Aorta (tissue), 5 donors: ENCODE measurements at places on chromosomes 11 and 22. TPM values are rescaled to one million over a fixed set of nuclear protein-coding genes. Genes with fewer than 3 reads are reported as not detected.

MS4A15 gene
- polyA plus RNA-seq: 0.05 TPM

DNA sequence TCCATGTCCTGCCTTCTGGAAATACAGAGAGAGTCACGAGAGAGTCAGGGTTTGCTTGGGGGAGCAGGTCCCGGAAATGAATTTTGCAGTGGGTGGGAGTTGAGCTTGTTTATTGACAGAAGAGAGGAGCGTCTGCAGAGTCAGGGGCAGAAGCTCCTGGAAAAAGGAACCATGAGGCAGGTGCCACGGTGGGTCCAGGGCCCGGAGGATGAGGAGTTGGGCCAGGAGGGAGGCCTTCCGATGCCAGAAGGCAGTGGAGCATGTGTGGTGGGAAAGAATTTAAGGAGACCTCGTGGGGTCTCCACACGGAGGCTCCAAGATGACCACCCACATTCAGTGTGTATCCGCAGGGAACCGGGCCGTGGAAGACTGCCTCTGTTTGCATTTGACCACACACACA lies 461.2 kb downstream of the BRD1 start:
- H3K27me3 ChIP-seq: no peaks in the 10 kb centered on the region
- no peaks in the 10 kb centered on the region for H3K36me3 ChIP-seq
- no peak overlapping the region for H3K4me3 ChIP-seq
- peak; percentile 55 for DNase-seq
- no peak overlapping the region for H3K27ac ChIP-seq

IGF2 gene
- polyA plus RNA-seq: 1.8 TPM

DNA sequence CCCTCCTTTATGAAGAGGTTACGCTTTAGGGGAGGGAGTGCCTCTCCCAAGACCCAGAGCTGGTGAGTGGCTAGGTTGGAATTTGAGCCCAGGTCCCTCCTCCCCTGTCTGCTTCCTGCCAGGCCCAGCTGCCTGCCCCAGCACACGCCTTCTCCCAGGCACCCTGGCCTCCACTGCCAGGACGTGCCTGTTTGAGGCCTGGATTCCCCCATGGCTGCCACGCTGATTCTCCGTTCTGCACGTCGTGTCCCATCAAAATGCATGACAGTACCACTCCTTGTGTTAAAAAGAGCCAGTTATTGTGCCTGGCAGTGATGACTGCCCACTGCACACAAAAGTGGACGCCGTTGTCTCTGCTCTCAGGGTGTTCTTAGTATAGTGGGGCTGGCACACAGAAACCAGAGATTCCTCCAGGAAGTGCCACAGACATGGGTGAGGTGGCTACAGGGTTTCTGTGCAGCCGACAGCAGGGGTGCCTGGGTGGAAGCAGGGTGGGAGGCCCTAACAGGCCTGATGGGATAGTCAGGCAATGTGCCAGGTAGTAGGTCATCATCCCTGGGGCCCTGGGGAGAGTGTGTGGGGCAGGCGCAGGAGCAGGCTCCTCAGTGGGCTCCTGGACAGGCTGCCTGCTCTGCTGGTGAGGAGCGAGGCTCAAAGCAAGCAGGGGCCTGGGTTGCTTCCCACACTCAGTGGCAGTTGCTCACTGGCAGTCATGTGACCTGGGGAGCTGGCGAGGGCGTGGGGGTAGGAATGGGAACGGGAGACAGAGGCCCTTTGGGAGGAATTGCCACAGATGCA lies 24.2 kb downstream of the MED15 start:
- H3K27ac ChIP-seq: peak overlapping the region; percentile 78
- no peaks in the 10 kb centered on the region for H3K36me3 ChIP-seq
- H3K27me3 ChIP-seq: no peaks in the 10 kb centered on the region
- peak; percentile 87 for DNase-seq
- H3K4me3 ChIP-seq: no peak overlapping the region

DNA sequence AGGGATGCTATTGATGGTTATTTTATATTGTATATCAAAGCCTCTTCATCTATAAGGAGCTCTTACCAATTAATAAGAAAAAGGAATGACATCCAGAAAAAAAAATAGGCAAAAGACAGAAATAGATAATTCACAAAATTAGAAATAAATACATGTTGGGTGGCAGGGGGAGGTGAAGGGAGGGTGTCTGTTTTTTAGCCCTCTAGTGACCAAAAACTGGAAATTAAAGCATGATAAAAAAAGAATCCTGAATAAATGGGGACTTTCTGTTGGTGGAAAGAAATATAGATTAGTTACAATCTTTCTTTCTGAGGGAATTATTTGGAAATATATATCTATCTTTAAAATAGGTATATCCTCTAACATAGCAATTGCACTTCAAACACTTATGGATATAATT lies 42.0 kb upstream of the TTC36 start:
- H3K4me3 ChIP-seq: no peak overlapping the region
- H3K27ac ChIP-seq: no peak overlapping the region
- H3K27me3 ChIP-seq: no peaks in the 10 kb centered on the region

DNA sequence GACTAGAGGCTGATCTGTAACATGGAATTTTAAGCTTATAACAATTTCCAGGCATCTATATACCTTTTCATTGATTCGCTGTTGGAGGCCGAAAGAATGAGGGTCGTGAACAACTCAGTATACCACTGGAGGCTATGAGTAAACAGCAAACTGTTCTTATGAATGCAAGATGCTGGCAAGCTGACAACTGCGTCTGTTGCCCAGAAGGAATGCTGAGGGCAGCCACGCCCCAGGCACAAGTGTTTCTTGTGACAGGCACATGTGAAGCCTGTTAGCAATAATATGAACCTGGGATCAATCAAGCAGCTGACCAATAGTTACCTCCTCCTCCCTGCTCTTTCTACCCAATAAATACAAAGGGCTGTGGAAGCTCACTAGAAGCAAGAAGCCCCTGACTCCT lies 15.3 kb downstream of the RTCB start:
- no peaks in the 10 kb centered on the region for H3K4me1 ChIP-seq
- no peak overlapping the region for H3K27ac ChIP-seq
- no peaks in the 10 kb centered on the region for H3K27me3 ChIP-seq
- H3K4me3 ChIP-seq: no peak overlapping the region

DNA sequence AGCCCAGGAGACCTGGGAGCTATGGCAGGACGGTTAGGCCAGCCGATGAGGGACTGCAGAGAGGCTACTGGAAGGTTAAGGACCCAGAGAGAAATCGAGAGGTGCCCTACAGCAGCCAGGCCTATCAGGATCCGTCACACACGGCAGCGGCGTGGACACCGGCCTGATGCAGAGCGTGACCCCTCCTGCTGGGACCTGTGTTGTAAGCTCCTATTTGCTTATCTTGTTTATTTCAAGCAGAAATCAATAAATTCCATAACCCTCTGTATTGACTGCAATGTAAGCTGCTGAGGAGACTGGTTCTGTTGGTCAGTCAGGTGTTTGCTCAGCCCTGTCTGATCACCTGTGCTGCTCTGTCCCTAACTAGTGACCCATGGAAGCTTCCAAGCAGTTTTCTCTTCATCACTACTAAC lies 39.9 kb downstream of the PPP2R1B start:
- H3K36me3 ChIP-seq: peaks cover 6% of the 10 kb centered on the region
- no peak for DNase-seq
- no peaks in the 10 kb centered on the region for H3K4me1 ChIP-seq
- no peak overlapping the region for H3K27ac ChIP-seq
- H3K4me3 ChIP-seq: no peak overlapping the region

GRCh38 chr11:109851780-109852390 lies 241.3 kb upstream of the ZC3H12C start:
- H3K27ac ChIP-seq: no peak overlapping the region
- H3K4me3 ChIP-seq: no peak overlapping the region
- no peaks in the 10 kb centered on the region for H3K4me1 ChIP-seq
- no peaks in the 10 kb centered on the region for H3K27me3 ChIP-seq

- no peaks in the 10 kb centered on the region for H3K4me1 ChIP-seq
- no peak for DNase-seq
- H3K36me3 ChIP-seq: no peaks in the 10 kb centered on the region
- H3K4me3 ChIP-seq: no peak overlapping the region
Observed at GRCh38 chr11:15711311-15711710, 596.6 kb downstream of the INSC start.

DNA sequence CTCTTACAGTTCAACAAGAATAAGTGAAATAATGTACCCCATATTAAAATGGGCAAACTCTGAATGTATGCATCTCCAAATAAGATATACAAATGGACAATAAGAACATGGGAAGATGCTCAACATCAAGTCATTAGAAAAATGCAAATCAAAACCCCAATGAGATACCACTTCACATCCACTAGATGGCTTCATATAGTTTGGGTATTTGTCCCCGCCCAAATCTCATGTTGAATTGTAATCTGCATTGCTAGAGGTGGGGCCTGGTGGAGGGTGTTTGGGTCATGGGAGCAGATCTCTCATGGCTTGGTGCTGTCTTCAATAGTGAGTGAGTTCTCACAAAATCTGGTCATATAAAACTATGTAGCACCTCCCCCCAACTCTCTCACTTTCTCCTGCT lies 5.7 kb downstream of the MPZL2 start:
- DNase-seq: no peak
- H3K36me3 ChIP-seq: no peaks in the 10 kb centered on the region
- no peaks in the 10 kb centered on the region for H3K4me1 ChIP-seq
- H3K27me3 ChIP-seq: no peaks in the 10 kb centered on the region

GRCh38 chr11:14449302-14449714 lies 50.3 kb downstream of the COPB1 start:
- H3K4me3 ChIP-seq: no peak overlapping the region
- no peak overlapping the region for H3K27ac ChIP-seq
- no peaks in the 10 kb centered on the region for H3K27me3 ChIP-seq
- no peaks in the 10 kb centered on the region for H3K36me3 ChIP-seq

GRCh38 chr11:454801-455565 lies 4.9 kb downstream of the PTDSS2 start:
- H3K4me3 ChIP-seq: no peak overlapping the region
- DNase-seq: no peak

CWF19L2 gene
- polyA plus RNA-seq: 30.5 TPM

- no peaks in the 10 kb centered on the region for H3K27me3 ChIP-seq
- no peak overlapping the region for H3K27ac ChIP-seq
- no peaks in the 10 kb centered on the region for H3K36me3 ChIP-seq
Observed at GRCh38 chr11:72773291-72773690, 20.6 kb downstream of the STARD10 start.

DNA sequence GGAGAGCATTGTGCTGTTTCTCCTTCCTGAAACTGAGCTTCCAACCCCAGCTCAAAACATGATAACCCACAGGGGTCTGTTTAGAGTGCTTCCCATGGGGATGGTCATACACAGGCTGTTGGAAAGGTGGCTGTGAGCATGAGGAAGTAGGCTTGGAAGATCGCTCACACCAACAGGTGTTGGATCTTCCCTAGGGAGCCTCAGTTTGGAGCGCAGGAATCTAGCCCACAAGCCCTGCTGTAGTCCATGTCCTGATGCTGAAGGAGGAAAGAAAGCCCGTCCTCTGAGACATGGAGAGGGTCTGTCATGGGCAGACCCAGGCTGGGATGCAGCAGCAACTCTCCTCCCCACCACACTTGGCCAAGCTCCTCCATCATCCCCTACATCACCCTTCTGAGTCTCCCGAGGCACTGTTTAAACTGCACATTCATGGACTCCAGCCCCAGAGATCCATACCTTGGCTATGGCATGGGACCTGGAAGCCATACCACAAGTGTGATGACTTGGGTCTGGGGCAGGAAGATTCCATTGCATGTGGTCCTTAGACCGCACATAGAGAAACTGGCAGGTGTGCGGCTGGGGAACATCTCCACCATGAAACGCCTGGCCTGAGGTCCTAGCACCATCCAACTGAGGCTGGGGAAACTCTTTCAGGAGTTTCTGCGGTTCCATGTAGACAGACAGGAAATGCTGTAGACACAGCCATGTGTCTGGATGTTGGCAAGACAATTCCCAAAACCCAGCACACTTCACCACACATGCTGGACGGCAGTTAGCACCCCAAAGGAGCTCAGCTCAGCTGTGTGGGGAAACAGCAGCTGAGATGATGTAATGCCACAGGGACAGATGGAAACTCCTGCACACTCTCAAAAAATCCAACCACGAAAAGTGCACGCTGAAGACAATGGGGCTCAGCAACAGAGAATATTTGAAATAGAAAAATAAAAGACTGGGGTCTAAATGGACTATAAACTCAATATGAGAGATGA lies 27.6 kb upstream of the TTC12 start:
- H3K4me3 ChIP-seq: no peak overlapping the region
- DNase-seq: no peak
- H3K27ac ChIP-seq: no peak overlapping the region
- no peaks in the 10 kb centered on the region for H3K4me1 ChIP-seq
- H3K36me3 ChIP-seq: no peaks in the 10 kb centered on the region

GRCh38 chr11:122046846-122047245 lies 69.2 kb downstream of the BLID start:
- H3K27ac ChIP-seq: peak overlapping the region; percentile 100
- no peaks in the 10 kb centered on the region for H3K27me3 ChIP-seq
- DNase-seq: peak; percentile 67
- no peaks in the 10 kb centered on the region for H3K36me3 ChIP-seq
- H3K4me1 ChIP-seq: peaks cover 2% of the 10 kb centered on the region
- no peak overlapping the region for H3K4me3 ChIP-seq

DNA sequence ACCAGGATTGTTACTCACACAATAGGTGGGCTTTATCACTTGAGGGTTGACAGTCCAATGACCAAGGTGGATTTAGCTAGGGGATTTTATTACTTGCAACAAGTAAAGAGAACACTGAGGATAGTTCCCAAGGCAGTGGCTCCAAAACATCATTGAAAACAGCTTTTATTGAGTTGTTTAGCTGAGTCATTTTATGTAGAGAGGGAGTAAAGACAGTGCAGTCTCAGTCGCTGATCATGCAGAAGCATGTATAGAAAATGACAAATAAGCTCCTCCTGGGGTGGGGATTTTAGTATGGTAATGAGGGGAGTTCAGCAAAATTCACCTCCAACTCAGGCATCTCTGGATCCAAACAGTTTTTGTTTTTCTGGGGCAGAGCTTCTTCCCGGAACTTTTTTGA lies 163.0 kb upstream of the CCDC179 start:
- H3K4me1 ChIP-seq: no peaks in the 10 kb centered on the region
- no peak for DNase-seq
- no peaks in the 10 kb centered on the region for H3K27me3 ChIP-seq
- H3K27ac ChIP-seq: no peak overlapping the region
- H3K36me3 ChIP-seq: no peaks in the 10 kb centered on the region

GRCh38 chr11:119148720-119149017 lies 183 bp upstream of the ABCG4 start:
- H3K36me3 ChIP-seq: no peaks in the 10 kb centered on the region
- no peak for DNase-seq
- H3K27me3 ChIP-seq: no peaks in the 10 kb centered on the region
- H3K27ac ChIP-seq: no peak overlapping the region

DNA sequence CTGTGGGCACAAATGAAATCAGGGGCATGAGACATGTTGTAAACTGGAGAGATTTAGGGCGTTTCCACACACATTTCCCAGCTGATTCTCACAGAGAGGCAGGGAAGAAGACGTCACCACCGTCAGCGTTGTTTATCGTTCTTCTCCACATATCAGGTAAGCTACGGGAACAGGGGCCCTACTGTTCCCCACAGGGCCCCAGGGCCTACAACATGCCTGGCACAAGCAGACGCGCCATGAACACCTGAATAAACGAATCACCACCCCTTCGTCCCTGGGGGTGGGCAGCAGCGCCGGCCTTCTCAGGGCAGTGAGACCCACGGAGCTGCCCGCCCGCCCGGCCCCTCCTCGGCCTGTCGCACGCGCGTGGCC lies 342 bp downstream of the EFCAB6 start:
- no peaks in the 10 kb centered on the region for H3K36me3 ChIP-seq
- peaks cover 1% of the 10 kb centered on the region for H3K4me1 ChIP-seq
- H3K4me3 ChIP-seq: peak overlapping the region; percentile 63
- no peak for DNase-seq
- no peak overlapping the region for H3K27ac ChIP-seq
